Skeletal muscle cell (primary cell): ENCODE measurements at places on chromosomes 5 and 9.

GRCh38 chr9:16559418-16560188 lies 310.9 kb downstream of the BNC2 start:
- DNase-seq = no peak

DNA sequence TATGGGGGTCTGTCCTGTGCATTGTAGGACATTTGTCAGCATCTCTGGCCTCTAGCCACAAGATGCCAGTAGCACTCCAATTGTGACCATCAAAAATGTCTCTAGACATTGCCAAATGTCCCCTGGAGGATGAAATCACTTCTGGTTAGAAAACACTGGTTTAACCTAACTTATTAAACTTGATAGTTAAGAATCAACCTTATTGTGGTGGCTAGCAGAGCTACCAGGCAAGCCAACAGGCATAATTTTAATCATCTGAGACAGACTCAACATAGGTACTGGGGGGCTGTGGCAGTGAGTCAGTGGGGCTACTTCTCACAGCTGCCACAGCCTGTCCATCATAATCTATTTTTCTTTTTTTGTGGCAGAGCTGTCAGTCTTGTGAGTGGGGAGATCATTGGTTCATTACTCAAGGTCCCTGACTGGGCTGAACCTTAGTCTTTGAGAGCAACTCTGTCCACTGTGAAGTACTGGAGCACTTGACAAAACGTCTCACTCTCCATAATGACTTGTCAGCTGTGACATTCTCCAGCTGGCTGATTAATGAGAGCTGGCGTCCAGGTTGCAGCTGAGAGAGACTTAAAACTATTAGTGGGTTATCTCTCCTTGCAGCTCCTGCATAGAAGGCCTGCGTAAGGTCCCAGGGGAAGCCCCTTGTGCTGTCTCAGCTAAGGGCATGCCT lies 107.9 kb downstream of the DCP2 start:
- no peak for DNase-seq

- no peak for DNase-seq
Measured at GRCh38 chr5:148312153-148312552, at the start of gene SPINK7. Gene SPINK7 (plus strand): TSS chr5:148312423. CDS start chr5:148312484, 61 bp downstream.

DNA sequence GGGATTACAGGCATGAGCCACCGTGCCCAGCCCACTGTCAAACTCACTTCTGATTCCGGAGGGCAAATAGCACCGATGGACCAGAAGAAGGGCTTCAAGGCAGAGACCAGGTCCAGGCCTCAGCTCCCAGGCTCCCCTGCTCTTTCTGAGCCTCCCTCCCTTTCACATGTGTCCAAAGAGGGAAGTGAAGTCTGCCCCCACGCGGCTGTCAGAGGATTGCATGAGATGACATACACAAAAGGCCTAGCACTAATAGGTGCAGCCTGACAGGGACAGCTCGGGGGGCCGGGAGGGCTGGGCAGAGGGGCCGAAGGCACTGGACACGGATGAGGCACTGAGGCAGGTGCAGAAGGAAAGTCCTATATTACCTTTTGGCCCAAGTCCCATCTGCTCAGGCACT lies 16.1 kb downstream of the FBP1 start:
- no peak for DNase-seq
